ENCODE measurements at places on chromosomes 2 and 18.

GRCh38 chr18:73118121-73118816, 250.5 kb upstream of the NETO1 start:
- DNase-seq: no peak

GRCh38 chr2:75311993-75312392, 112.7 kb upstream of the TACR1 start:
- DNase-seq: peak; percentile 46

- peak; percentile 97 for DNase-seq
Observed at GRCh38 chr18:58848685-58849084, 16.0 kb upstream of the ZNF532 start.

DNA sequence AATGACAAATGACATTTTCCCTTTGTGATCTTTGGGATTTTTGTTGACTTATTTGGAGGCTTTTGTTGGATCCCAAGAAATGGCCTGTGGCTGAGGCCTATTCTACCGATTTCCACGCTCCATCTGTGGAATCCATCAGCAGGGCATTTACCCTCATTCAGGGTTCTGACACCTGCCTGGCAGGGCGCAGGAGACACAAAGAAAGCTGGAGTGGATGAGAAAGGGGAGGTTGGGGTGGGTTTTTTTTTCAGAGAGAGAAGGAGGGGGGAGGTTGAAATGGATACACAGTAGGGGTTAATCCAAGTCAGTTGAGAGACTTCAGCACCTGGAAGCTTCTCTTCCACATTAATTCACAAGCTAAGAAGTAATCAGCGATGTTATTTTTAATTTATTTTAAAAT, 59.7 kb downstream of the PAX3 start:
- DNase-seq: peak; percentile 41

DNA sequence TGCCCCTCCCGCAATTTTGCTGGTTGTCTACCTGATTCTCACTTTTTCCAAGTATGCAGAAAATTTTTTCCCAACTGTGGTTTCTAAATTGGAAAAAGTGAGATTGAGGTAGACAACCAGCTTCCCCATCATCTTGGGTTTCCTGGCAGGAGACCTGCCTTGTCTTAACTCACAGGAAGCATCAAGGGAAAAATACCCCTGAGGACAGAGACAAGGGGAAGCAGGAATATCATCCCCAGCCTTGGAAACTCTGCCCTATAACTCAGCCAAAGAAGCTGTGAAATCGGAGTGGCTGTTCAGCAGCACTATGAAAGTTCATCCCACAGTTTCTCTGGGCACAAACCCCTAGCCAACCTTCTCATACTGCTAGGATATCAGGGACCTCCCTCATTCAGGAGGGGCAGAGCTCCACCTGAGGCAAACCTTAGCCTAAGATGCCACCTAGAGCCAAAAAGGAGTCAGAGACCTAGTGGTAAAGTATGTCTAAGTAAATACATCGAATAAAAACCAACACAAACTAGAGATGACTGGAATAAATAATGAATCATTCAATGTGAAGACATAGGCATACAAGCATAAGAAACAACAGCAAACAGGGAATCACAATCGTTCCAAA, 68.2 kb downstream of the ZSWIM2 start:
- peak; percentile 63 for DNase-seq

GRCh38 chr2:85154048-85154753, 21.0 kb downstream of the TCF7L1 start:
- no peak for DNase-seq

DNA sequence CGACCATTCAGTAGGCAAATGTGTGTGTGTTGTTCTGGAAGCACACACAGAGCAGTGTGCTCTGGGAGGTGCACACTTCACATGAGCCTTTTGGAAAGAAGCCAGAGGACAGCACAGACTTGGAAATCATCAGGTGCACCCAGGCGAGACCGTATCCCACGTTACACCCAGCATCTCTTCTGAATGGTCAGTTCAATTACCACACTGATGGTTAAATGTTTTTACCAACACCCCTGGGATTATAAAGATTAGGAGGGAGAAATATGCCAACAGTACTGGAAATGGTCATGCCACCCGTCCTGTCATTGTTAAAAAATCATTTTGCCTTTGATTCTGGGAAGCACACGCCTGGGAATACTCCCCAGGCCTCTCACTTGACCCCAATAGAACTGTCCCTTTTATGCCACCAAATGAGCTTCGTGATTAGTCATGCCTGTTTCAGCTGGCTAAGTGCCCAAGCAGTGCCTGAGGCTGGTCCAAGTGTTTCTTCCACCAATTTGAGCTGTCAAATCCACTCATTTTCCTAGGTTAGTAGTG, 183.7 kb downstream of the NRP2 start:
- no peak for DNase-seq

GRCh38 chr2:180695586-180696401, 284.6 kb upstream of the UBE2E3 start:
- no peak for DNase-seq

DNA sequence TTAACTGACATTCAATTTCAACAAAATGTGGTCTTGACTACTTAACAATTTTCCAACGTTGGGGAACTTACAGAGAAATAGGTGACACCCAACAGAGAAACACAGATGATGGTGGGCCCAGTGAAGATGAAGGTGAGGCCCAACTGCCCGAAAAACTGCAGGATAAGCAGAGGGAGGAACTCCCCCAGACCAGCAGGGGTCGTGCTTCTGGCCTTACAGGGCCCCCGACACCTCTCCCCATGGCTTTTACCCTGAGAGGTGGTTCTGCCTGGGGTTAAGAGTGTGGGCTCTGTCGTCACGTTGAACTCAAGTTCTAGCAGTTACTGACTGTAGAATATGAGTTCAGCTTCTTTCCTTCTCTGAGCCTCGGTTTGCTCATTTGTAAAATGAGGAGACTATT, 119.5 kb upstream of the SMIM21 start:
- no peak for DNase-seq

DNA sequence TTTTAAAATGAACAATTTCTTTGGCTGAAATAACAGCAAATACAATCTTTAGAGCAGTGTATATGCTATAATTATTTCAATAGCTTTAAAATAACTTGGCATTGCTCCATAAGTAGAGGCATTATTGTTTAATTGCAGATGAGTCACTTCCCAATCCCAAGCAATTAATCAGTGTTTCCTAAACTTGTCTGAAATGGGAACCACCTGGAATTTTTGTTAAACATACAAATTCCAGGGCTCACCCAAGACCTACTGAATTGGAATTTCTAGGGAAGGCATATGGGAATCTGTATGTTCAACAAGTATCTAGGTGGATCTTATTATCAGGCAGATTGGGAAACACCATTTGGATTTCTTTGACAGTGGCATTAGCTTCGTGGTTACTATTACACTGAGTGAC, 27.1 kb upstream of the FMNL2 start:
- DNase-seq: no peak

- no peak for DNase-seq
Observed at GRCh38 chr2:181354626-181355025, 102.6 kb upstream of the ITGA4 start.

DNA sequence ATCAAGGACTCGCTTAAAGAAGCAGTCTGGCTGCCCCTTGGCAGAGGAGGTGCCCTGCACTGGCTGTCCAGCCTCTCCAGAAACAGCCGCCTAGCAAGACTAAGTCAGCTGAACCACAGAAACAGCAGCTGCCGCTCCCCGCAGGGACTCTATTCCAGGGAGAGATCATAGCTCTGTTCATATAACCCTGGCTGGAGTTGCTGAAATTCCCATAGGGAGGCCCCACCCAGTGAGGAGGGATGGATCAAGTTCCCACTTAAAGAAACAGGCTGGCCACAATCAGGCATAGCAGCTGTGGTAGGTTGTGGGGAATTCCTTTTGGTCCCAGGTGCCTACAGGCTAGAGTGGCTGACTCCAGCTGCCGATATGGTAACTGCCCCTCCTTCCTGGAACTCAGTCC, 74.2 kb upstream of the MC4R start:
- no peak for DNase-seq

DNA sequence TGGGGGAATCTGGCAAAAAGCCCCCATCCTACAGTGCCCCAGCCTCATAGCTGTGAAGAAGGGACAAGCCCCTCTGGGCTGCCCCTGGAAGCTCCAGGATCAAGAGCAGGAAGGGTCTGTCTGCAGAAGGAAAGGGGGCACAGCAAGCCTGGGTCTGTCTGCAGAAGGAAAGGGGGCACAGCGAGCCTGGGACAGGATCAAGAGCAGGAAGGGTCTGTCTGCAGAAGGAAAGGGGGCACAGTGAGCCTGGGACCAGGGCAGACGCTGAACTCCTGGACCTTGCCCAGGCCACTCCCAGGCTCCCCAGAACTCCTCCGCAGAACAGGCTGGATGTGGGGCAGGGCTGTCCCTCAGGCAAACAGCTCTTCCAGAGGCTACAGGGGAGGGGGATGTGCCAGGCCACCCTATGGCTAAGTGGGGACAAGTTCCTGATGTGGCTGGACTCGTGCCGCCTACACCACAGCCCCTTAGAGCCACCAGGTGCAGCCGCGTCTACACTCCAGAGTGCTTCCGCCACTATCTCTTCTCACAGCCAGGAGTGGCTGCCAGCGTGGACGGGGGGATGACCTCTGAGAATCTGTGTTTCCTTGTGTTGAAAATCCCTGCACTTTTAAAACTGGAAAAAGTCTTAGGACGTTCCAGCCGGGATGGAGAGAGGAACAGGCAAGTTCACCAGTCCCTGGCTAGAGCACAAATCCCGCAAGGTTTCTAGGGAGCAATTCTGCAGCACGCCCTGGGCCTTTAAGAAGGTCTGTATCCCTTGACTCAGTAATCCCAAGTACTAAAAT, 20.8 kb downstream of the KIF1A start:
- no peak for DNase-seq

- DNase-seq: peak; percentile 43
Observed at GRCh38 chr2:96556441-96557330, 20.1 kb downstream of the ARID5A start.

DNA sequence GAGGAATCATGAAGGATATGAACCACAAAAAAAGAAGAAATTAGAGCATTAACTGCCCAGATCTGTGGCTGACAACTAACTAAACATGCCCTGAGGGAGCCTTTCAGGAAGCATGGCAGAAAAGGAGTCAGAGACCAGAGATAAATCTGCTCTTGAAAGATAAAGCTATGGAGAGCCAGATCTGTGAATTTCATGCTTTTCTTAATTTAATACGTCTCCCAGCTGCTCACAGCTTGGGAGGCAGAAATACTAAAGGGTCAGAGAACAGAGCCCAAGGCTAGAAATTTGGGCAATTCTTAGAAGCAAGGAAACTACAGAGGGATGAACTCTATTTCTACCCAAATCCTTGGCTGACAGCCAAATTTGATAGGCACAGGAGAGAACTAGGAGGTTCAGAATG, 223.0 kb upstream of the DPP10 start:
- DNase-seq: no peak

- DNase-seq: peak; percentile 84
Observed at GRCh38 chr18:8389391-8390340, 219.6 kb upstream of the RAB12 start.

GRCh38 chr2:126834006-126834659, 64.6 kb upstream of the TEX51 start:
- no peak for DNase-seq

DNA sequence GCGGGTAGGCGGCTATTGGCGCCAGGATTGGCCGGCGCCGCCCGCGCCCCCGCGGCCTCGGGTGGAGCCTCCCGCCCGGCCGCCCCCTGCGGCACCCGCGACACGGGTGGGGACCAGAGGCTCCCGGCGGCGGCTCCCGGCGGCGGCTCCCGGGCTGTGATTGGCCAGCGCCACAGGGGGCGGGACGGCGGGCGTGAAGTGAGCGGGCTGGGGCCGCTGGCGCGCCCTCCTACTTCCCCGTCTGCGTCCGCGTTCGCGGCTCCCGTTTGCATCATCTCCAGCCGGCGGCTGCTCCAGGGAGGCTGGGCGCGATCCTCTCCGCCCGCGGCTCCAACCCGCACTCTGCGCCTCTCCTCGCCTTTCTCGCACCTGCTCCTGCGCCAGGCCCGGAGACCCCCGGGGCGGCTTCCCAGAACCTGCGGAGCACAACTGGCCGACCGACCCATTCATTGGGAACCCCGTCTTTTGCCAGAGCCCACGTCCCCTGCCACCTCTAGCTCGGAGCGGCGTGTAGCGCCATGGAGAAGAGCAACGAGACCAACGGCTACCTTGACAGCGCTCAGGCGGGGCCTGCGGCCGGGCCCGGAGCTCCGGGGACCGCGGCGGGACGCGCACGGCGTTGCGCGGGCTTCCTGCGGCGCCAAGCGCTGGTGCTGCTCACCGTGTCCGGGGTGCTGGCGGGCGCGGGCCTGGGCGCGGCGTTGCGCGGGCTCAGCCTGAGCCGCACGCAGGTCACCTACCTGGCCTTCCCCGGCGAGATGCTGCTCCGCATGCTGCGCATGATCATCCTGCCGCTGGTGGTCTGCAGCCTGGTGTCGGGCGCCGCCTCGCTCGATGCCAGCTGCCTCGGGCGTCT, at the start of gene SLC1A4:
Gene SLC1A4, plus strand, starts transcription at position 274 of the 856 bp plus-strand sequence. Its CDS starts 245 bp downstream, at position 519.
- peak; percentile 71 for DNase-seq

- DNase-seq: no peak
Observed at GRCh38 chr2:198615972-198616371, 811.6 kb downstream of the PLCL1 start.

- no peak for DNase-seq
Observed at GRCh38 chr2:168060986-168061750, 186.2 kb downstream of the STK39 start.

DNA sequence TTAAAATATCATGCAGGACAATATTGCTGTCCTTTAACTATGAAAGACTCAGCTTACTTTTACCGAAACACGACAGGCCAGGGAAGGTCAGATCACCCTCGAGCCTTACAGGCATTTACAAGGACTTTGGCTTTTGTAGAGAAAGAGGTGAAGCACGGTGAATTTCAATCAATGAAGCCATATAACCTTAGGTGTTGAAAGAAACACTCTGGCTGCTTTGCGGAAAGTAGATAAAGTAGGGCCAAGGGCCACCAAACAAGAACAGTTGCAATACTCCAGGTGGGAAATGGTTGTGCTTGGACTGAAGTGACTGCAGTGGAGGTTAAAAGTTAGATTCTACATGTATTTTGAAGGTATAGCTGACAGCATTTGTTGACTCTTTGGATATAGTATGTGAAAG, 80.5 kb downstream of the CERKL start:
- DNase-seq: no peak

GRCh38 chr2:8663997-8664396, 17.9 kb upstream of the ID2 start:
- DNase-seq: no peak

DNA sequence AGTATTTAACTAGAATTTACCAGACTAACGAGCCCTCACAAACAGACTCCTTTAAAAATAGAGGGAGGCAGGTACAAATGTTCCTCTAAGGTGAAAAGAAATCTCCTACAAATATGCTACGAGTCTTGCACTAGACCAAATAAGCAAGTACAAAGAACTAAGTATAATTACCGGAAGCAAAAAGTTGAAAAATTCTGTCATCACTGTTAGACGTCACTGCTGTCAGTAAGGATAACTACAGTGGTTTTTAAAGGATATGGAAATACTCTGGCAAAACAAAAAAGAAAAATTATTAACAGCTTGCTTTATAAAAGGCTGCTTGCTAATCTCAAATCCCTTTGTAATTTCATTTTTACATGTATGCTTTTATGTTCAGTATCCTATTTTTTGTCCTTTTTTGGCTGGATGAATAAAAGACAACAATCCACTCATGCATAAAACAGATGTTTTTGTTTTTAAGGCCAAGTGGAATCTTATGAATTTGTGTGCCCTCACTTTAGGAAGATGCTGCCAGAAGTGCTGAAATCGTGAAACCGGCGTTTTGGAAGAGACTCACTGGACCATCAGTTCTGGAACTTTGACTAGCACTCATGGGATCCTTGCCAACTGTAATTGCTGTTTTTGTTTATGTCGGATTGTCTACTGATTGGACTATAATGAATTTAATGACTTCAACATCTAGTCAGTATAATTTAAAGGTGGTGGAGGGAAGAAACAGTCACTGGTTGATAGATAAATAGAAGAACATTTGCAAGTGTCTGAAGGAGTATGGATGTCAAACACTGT, 6.7 kb downstream of the ZNF521 start:
- no peak for DNase-seq
